Astrocyte (in vitro differentiated cells and primary cell): ENCODE measurements at places on chromosomes 11 and 22. TPM values are rescaled to one million over a fixed set of nuclear protein-coding genes. Genes with fewer than 3 reads are reported as not detected.

GRCh38 chr22:33337524-33337923 lies 279.3 kb upstream of the SYN3 start:
- no peak for DNase-seq

- peak; percentile 5 for DNase-seq
These were observed 733 bp downstream of the TRIM5 start for GRCh38 chr11:5684036-5684645.

DNA sequence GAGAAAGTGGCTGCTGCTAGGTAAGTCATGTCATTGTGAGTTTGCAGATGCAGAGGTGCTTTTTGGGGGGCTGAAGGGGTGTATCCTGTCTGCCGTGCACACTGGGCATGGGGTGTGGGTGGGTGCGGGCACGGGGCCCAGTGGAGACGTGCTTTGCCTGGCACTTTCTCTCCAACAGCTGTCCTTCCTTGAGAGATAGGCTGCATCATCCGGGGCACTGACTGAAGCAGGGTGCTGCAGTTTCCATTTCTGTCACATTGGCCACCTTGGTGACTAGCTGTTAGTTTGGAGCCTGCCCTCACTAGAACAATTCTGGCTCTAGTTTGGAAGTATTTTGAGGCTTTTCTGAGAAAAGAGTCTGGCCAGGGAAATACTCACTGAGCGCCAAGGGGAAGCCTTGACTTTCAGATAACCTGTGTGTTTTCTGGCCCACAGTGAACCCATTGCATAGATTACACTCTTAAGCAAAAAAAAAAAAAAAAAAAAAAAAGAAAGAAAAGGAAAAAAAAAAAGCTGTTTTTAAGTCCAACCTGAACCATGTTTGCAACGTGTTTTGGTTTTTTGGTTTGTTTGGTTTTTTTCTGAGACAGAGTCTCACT lies 219.2 kb downstream of the NAV2 start:
- DNase-seq = no peak

GRCh38 chr11:125701018-125701610 lies 20.5 kb upstream of the ACRV1 start:
- no peak for DNase-seq

- no peak for DNase-seq
These were observed 1.1 kb downstream of the USP35 start for GRCh38 chr11:78189851-78190250.

GRCh38 chr11:128346804-128347203 lies 240.6 kb downstream of the ETS1 start:
- DNase-seq = peak; percentile 88

DNA sequence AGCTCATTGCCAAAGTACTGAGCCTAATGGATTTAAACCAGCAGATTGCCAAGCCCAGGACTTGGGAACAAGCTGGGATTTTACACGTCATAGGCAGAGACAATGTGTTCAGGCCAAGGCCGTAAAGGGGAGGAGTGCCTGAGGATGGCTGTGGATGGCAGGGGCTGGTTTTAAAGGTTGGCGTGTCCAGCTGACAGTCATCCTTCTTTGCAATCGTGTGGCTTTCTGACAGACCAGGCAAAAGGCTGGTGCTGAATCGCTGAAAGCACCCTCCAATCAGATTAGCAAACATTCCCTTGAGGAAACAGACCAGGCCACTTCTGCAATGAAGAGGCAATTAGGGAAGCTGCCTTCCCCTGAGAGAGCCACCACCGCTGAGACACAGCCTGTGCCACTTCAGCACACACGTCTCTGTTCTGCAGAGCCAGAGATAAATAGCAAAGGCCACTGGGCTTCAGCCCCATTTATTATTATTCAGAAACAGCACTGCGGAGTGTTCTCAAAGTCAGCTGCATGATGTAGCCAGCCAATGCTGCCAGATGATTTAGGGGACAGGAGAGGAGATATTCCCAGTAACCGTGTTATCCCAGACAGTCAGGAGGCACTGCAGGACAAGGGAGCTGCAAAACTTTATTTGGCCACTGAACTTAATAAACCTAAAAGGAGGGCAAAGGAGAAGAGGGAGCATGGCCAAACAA lies 54.2 kb upstream of the CSNK2A3 start:
- no peak for DNase-seq

DNA sequence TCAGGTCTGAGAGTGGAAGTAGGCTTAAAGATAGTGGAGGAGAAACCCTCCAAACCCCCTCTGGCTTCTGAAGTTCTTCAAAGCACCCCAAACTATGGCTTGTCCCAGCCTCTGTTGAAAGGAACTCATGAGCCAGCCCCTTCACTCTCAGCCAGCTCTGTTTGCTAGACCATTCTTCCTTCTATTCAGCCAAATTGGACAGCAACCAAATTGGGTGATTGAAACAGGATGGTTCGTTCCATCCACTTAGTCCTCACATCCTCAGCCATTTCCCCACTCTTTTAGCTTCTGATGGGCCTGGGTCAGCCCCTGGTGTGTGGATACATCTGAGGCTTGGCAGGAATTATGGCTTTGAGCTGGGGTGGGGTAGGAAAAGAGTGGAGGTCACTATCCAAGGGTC lies 4.5 kb downstream of the HTR3A start:
- no peak for DNase-seq

GRCh38 chr11:112759418-112759817 lies 201.8 kb upstream of the NCAM1 start:
- no peak for DNase-seq

DNA sequence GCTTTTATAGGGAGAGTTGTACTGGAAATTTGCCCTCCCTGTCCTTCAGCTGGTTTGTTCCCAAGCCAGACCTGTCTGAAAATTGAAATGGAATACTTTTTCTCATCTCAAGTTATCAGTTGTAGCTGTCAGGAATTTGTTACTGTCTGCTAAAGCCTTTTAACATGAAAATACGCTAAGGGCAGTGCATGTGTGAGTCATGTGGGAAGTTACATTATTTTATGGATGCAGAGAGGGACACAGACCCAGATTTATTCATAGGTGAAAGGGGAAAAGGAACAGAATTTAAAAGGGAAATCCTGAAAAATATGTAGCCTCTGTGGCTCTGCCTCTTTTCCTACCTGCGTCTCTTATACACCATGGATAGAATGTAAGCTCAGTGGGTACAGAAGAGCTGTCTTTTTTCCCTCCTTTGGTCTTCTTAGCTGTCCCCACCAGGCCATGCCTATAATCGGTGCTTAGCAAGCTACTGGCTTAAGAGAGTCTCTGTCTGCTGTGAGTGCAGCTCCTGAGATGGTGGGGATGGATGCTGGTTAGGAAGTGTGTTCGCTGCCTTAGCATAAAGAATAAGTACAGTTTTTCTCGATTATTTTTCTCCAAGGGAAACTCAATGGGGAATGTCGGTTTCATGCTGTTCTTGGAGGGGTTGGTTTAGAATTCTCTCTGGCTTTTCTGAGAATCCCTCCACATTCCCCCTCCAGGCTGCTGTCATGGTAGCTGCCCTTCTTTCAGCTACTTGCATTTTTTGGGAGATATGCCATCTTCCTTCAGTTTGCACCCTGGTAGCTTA lies 166.8 kb downstream of the TEAD1 start:
- DNase-seq = no peak

DNA sequence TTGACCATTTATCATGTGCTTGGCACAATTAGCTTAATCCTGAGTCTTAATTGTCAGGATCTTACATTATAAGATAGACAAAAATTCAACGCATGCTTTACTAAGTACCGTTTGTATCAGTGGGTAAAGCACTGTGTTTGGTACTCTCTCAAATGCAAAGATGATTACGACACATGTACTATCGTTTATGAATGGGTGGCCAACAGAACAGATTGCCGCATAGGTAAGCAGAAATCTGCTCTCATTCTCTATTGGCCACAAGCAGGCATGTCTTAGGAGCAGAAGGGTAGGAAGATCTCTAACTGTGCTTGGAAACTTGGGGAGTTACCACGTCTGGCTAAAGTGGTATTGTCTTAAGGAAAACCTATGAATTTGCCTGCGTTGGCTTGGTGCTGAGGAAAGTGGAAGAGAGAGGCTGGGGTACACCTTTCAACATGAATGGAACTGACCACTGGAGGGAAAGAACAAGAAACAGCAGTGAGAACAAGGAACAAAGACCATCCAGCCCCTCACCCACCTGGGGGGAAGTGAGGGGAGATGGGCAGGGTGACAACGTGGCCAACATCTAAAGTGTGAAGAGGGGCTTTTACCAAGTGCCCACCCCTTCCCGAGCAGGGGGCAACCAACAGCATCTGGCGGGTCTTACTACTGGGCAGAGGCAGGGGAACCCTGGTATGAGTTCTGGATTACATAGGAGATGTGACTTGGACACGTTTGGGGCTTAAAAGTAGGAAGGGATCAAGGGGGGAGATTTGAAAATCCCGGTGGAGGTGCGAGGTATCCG lies 1.0 kb upstream of the TUBA8 start:
- no peak for DNase-seq

GRCh38 chr11:125950696-125951651 lies 5.1 kb downstream of the VSIG10L2 start:
- DNase-seq = no peak

The OR51E2 gene
- 0.27 and 0.38 TPM in 2 replicates for total RNA-seq

The SYTL2 gene
- 35.2 and 36.9 TPM in 2 replicates for total RNA-seq

The SEC14L2 gene
- 14.5 and 19.5 TPM in 2 replicates for total RNA-seq

The CCDC188 gene
- total RNA-seq = not detected in 2 replicates

The GRIK4 gene
- 2.2 and 3.9 TPM in 2 replicates for total RNA-seq

The MS4A4E gene
- not detected in 2 replicates for total RNA-seq
